ENCODE measurements at places on chromosomes 2 and 18.

- ATAC-seq, result no peak
Measured at GRCh38 chr2:172606285-172606684, 50.4 kb downstream of the PDK1 start.

DNA sequence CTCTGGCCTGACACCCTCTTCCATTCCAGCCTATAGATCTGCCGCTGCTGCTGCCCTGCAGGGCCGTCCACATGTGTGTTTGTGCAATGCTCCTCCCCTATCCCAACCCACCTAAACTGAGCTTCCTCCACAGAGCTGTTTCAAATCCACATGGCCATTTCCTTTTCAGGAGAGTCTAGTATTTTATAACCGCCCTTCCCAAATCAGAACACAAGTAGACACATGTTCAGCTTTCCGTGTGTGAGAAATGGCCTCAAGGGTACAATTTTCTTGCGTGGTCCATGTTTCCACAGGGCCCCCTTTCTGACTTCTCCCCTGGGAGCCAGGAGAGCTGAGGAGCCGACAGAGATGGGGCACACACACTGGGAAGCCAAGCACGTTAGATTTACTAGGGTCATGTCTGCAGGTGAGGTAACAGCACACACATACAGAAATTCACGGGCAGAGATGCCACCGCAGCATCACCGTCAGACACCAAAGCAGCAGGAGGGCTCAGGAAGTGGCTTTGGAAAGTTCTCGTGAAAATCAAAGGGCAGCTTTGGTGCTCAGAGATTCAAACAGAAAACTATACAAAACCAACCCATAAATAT is 102.9 kb upstream of the TGFA start:
- ATAC-seq, result no peak

GRCh38 chr2:109527079-109527478 is 86.7 kb downstream of the SEPTIN10 start:
- ATAC-seq, result no peak

DNA sequence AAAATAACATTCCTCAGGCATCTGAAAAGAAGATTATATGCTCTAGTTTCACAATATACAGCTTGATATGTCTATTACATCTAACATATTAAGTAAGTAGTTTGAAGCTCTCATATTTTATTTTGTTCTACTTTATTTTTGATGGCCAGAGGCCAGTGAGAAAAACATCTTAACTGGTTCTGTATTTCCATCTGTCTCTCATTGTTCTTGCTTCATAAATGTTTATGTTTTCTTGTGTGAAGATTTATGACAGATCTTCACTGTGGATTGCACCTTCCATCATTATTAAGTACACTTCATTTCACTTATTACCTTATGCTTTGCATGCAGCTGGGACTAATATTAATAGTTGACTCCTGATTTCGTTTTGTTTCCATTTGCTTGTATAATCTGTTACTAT is 511.2 kb downstream of the TSN start:
- ATAC-seq, result no peak

DNA sequence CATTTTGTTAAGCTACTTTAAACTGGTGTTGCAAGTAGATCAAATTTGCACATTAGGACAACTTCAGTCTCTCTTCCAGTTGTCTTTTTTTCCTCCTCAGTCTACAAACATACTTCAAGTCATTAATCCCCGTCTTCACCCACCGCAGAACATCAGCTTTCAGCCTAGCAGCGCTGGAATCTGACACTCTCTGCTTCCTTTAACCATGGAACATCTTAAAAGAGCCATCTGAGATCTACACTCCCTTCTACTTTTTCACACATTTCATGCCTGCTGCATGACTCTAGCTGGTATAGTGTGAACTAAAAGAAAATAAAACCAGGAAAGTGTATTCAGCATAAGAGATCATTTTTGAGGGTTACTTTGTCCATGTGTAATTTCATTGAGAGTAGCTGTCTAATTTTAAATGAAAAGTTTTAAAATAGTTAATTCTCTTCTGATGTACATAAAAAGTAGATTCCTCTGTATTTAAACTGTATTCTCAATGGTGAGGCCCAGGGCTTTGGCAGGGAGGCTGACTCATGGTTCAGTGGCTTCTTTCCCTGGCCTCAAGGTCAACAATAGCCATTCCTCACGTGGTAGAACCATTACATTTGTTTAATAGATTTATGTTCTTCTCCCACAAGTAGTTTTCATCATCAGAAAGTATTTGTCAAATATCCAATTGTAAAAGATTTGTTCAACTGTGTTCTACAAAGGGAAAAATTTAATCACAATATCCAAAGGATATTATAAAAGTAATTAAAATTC is 16.5 kb downstream of the SGPP2 start:
- ATAC-seq, result no peak

DNA sequence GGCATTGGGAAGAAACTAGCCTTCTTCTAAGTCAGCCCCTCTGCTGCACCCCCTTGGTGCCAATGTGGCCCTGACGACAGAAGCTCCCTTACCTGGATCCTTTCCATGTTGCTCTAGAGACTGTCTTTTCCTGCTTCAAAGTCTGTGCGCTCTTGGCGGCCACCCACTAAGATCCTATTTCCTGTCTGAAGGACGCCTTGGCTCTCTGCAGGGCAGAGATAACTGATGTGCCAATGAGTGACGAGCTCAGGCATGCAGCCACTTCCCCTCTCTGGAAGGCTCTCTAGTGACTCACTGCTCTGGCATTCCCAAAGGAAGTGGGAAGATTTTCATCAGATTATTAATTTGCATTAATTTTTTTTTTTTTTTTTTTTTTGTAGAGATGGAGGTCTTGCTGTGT is 273.5 kb downstream of the CDH20 start:
- peak; percentile 98 for ATAC-seq

- ATAC-seq, result no peak
Measured at GRCh38 chr2:238509151-238509835, 82.6 kb downstream of the ASB1 start.

- no peak for ATAC-seq
Measured at GRCh38 chr2:11573418-11574175, 39.8 kb downstream of the GREB1 start.

GRCh38 chr2:241584436-241584835 is 25.9 kb downstream of the BOK start:
- no peak for ATAC-seq

- peak; percentile 87 for ATAC-seq
Measured at GRCh38 chr2:227655454-227655853, 11.2 kb upstream of the SCYGR5 start.

GRCh38 chr2:163133602-163134001 is 295.0 kb upstream of the KCNH7 start:
- ATAC-seq, result no peak
